C1 segment of cervical spinal cord (tissue), 14 donors: ENCODE measurements at places on chromosomes 2 and 18.

DNA sequence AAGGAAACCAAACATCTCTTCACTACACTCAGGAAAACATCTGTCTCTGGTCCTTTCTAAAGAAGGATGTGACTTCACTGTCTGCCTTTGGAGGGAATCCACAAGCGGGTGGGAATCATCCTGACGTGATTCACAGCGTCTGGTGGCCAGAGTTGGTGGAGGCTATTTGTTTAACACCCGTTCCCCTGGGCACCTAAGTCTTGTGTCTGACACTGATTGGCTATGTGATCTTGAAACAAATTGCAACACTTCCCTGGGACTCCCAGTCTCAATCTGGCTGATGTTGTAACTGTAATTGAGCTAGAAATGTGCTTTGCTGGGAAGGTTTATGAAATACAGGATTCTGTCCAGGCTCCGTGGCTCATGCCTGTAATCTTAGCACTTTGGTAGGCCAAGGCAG is 28.8 kb upstream of the SIX3 start:
- DNase-seq: no peak

GRCh38 chr2:140504601-140505000 is 1626.2 kb downstream of the LRP1B start:
- DNase-seq: no peak

- DNase-seq: no peak
Observed at GRCh38 chr2:217736776-217737550, 265.8 kb downstream of the TNS1 start.

GRCh38 chr18:68494802-68495581 is 219.9 kb downstream of the TMX3 start:
- DNase-seq: no peak

GRCh38 chr2:31097962-31098613 is 40.2 kb downstream of the GALNT14 start:
- no peak for DNase-seq

DNA sequence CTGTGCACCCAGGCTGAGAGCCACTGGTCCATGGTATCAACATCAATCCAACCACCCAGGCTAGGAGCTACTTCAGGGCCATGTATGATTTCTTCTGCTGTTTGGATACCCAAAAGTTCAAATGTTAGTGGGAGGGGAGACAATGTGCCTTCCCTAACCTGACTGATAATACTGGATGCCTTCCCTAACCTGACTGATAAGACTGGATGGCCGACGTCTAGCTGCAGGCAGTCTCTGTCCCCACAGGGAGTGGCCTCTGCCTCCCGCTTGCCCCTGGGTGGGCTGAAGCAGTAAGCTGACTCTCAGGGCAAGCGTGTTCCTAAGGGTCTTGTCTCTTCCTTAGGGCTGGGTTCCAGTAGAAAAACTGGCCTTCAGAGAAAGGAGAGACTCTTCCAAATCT is 65.8 kb downstream of the ZAP70 start:
- no peak for DNase-seq
